ENCODE measurements at places on chromosomes 7 and 10. TPM values are rescaled to one million over a fixed set of nuclear protein-coding genes. Genes with fewer than 3 reads are reported as not detected.
A peak's percentile ranks its signal among the peaks of the same experiment; 100 is the strongest.

GRCh38 chr7:151566897-151567320 is 47.2 kb upstream of the RHEB start:
- DNase-seq = no peak

DNA sequence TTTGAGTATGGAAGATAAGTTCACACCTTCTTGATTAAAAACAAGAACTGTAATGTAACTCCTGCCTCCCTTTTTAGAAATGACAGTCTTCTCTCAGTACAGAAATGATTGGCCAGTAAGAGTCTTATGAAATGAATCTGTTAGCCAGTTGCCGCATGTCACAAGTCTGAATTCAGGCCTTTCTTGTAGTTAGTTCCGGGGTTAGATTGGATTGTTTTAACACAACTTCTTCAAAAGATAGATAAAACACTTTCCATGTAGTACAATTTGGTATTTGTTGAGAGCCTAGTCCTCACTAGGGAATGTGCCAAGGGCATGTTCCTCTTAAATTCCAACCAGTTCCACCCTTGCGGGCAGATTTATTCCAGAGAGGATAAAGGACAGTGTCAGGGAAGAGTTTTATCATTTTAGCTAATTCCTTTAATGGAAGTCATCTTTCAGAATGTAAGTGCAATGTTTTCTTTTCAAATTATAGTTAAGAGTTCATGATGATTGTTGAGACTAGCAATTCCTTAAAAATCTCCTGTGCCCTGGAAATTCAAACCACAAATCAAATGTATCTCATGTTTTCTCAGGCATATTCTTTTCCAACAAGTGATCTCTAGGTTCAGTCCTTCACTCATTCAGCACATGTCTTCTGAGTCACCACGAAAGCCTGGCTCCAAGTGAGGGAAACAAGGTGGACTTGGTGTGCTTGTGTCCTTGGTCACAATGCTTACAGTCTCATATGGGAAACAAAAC is 4.1 kb downstream of the FHIP2A start:
- DNase-seq = peak; percentile 93

MYL10 gene
- not detected for total RNA-seq

GRCh38 chr10:2920168-2920567 is 147.2 kb upstream of the PFKP start:
- no peak for DNase-seq

- peak; percentile 82 for DNase-seq
These were observed 2.9 kb upstream of the TMEM72 start for GRCh38 chr10:44908066-44908749.

GRCh38 chr7:148461392-148462179 is 129.0 kb upstream of the C7orf33 start:
- no peak for DNase-seq

DNA sequence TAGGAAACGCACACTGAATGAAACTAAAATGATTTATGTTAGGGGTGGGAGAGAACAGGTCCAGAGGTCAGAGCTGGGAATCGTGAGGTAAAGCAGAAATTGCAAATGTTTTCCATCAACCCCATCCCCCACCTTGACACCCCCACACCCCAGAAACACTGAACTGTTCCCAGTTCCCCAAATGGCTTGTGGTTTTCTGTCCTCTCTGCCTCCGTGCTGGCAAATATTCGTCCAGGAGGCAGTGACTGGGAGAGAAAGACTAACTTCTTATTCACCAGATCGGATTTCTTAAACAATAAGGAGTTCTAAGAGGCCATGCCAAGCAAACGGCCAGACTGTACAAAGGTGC is 730 bp upstream of the RASSF4 start:
- DNase-seq = no peak

DNA sequence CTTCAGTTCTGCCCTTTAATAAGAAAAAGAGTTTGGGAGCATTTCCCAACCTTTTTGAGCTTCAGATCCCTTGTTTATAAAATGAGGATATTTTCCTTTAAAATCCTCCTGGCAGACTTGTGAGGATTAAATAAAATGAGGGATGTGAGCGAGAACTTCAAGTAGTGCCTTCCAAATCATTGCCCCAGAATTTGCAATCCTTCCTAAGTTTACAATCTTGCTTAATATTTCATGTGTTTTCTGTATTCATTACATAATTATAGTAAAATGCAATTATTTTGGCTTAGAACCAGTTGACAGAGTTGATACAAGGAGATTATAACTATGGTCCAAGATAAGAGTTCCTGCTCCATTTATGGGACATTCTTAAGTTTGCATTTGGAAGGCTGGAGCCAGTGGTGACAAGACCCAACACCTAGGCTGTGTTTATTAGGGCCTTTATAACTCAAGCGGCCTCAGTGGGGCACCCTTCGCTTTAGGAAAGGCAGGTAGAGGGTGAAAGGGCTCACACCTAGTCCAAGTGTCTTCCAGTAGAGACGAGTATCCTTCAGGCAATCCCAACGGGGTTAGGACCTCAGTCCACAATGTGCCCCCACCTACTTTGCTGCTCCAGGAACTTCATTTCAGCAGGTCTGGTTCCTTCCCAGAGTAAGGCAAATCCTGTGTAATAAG is 317.5 kb downstream of the WDR11 start:
- DNase-seq = no peak

ABCB8 gene
- 29.0 TPM for total RNA-seq

DNA sequence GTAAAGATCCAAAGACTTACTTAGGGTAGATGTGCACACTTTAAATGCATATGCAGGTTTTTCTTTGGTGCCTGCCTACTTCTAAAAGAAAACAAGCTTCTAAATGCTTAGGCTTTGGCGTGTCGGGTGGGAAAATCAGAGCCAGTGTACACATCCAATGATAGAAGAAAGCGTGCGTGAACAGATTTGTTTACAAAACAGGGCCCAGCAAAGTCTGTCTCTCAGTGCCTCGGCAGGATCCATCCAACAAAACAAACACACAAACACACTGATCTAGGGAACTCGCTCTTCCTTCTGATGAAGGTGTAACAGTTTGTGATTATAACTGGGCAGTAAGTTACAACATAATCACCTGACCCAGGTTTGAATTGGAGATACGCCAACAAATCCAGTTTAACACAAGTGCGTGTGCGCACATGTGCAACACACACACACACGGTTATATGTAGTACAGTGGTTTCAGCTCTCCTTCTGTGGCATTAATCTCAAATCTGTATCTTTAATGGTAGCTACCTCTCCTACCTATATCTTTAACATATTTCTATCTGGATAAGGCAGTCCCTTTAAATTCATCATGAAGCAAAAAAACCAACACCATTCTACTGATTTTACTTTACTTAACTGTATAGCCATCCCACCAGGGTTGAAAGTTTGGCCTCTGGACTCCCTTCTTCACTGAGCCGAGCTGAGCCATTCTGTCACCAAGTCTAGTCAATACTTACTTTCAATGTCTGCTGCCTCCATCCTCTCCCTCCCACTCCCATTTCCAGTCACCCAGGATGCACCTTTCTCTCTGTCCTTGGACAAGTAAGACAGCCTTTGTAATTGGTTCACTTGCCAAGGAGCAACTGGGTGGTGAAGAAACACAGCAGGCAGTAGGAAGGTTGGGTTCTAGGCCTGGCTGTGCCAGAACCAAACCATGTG is 184.4 kb upstream of the KLF14 start:
- DNase-seq = no peak

DNA sequence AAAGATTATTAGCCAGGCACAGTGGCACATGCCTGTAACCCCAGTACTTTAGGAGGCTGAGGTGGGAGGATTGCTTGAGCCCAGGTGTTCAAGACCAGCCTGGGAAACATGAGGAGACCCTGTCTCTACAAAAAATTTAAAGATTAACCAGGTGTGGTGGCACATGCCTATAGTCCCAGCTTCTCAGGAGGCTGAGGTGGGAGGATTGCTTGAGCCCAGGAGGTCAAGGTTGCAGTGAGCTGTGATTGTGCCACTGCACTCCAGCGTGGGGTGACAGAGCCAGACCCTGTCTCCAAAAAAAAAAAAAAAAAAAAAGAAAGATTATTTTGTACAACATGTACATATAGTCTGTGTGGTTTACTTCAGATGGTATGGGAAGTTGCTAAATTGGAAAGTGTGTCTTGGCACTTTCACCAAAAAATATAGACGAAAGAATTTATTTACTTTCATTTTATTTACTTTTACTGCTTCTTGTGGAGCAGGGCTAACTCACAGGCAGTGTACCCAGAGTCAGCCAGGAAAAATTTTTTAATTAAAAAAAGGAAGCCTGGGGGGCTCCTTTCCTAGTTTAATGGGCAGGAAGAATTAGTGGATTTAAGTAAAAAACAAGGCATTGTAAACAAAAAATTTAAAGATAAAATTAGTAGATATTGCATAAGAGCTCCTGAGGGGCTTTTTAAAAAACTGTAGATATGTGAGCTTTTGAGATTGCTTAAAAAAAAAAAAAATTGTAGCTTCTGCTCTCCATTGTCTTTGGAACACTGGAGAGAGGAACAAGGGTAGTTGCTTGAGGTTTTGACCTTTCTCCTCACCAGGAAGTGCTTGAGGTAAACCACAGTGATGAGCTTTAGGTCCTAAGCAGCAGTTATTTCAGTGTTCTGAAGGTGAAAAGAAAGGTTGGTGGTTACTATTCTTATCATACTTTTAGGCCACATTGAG is 44.6 kb upstream of the VDAC2 start:
- DNase-seq = peak; percentile 81

- DNase-seq = no peak
These were observed 46.1 kb upstream of the RAB18 start for GRCh38 chr10:27457966-27458365.

- no peak for DNase-seq
These were observed 68.5 kb upstream of the BMPER start for GRCh38 chr7:33836797-33837355.

- DNase-seq = no peak
These were observed 87.9 kb downstream of the WIPF3 start for GRCh38 chr7:29894256-29894655.

CAV1 gene
- total RNA-seq = 413 TPM

DNA sequence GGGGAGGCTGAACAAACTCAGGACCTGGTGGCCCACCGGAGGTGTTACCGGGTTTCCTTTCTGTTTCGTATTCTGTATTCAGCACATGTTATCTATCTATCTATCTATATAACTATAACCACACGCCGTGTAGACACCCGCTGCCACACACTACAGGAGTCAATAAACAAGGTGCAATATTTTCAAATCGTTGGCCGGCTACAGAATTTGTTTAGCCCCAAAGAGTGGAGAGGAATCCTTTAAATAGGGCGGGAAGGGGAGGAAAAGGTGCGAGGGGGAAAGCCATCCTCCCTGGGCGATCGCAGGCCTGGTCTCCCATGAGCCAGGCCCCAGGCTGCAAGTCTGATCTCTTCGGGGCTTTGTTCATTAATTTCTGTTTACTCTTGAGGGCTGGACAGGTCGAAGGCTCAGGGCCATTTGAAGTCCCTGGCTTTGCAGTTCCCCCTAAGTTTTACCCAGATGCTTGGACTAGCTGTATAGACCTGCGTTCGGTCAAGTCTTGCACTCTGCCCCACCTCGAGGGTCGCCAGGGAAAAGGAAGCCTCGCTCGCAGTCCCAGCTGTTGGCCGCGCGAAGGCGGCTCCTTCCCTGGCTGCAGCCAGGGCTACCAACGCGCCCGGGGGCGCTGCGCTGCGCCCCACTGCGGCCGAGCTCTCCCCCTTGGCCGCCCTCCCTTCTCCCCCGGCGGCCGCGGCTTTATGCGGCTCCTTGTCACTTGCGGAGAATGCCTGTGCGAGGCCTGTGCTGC is 3.8 kb downstream of the NKX2-3 start:
- DNase-seq = peak; percentile 49

GRCh38 chr7:105267244-105267643 is 121.5 kb downstream of the SRPK2 start:
- peak; percentile 48 for DNase-seq

DNA sequence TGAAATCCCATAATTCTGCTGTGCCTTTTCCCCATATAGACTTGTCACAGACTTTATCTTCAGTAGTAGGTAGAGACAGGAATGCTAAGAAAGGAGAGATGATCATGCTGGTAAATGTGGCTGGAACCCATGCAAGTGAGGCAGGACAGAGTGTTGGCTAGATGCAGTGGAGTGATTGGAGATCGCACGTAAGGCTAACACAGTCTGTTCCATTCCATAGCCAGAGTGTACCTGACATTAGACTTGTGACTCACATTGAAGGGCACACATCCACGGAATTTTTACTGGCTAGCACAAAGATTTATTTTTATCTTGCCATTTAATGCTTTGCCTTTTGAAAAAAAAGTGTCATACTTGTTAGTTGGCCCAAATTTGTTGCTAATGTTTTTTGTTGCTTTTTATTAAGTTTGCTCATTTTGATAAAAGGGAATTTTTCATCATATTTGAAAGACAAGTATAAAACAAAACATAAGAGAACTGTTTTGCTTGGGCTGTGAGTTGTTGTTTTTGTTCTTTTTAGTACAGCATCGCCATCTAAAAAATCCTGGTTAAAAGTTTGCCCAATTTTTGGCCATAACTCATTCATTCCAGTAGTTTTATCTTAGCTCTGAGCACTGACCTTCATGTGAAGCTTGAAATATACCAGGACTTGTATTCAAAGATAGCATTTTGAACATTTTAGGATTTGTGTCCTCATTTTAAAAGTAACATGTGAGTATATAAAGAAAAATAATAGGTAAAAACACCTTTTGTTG is 81.0 kb downstream of the CPED1 start:
- peak; percentile 73 for DNase-seq

DLX6 gene
- 0.22 TPM for total RNA-seq

GRCh38 chr10:17340144-17340829 is 112.2 kb downstream of the VIM start:
- no peak for DNase-seq

GRCh38 chr7:3397324-3397723 is 96.3 kb downstream of the SDK1 start:
- DNase-seq = no peak

SPDYE17 gene
- total RNA-seq = not detected
